Glomerular endothelial cell (primary cell): ENCODE measurements at places on chromosomes 1 and 21.
A peak's percentile ranks its signal among the peaks of the same experiment; 100 is the strongest.

GRCh38 chr21:24994717-24995116, 612.6 kb downstream of the MRPL39 start:
- DNase-seq: no peak

GRCh38 chr1:38266197-38266520, 219.6 kb upstream of the POU3F1 start:
- DNase-seq: no peak

GRCh38 chr1:150233359-150234308, 2.3 kb downstream of the ANP32E start:
- no peak for DNase-seq

- DNase-seq: no peak
Measured at GRCh38 chr1:34263406-34263805, 86.7 kb downstream of the C1orf94 start.

DNA sequence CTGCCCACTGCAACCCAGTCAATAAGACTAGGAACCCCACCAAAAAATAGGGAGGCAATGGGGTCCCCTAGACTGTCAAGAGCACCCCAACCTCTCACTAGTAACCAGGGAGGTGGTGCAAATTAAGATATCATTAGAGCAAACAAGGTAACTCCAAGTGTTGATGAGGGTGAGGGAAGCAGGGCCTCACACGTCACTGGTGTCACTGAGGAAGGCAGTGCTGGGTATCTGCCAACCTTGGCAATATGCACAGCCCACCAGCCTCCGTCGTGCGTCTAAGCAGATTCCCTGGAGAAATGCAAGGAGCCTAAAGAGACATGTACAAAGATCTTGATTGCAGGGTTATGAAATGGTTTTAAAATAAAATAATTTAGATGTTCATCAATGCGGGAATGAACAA, 3.8 kb downstream of the UBASH3A start:
- DNase-seq: no peak

GRCh38 chr1:209675565-209676154, 448 bp downstream of the G0S2 start:
- DNase-seq: no peak

GRCh38 chr1:226816576-226816975, 53.8 kb upstream of the PSEN2 start:
- DNase-seq: no peak

GRCh38 chr1:88774151-88774556, 90.1 kb downstream of the PKN2 start:
- no peak for DNase-seq

GRCh38 chr1:145843031-145843430, 2.4 kb upstream of the NUDT17 start:
- no peak for DNase-seq

- DNase-seq: no peak
Measured at GRCh38 chr21:42632771-42633690, 20.4 kb upstream of the PDE9A start.

GRCh38 chr1:21586222-21586621, 77.0 kb downstream of the ALPL start:
- no peak for DNase-seq

- no peak for DNase-seq
Measured at GRCh38 chr1:78836726-78837125, 169.8 kb downstream of the ADGRL4 start.

DNA sequence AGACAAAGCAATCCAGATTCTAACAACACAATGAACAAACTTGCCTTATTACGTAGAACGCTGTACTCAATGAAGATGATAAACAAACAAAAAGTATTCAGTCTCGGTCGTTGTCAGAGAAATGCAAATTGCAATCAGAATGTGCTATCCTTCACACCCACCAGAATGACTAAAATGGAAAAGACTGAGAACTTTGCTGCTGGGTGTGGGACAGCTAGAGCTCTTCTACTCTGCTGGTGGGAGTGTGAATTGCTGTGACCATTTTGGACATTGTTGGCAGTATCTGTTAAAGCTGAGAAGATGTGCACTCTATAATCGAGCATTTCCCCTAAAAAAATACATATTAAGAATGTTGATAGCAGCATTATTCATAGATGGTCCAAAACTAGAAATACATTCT, 111.4 kb downstream of the PEX14 start:
- DNase-seq: no peak

GRCh38 chr21:42735061-42735460, 81.6 kb downstream of the PDE9A start:
- no peak for DNase-seq

- DNase-seq: no peak
Measured at GRCh38 chr21:25515484-25516405, 91.5 kb downstream of the MRPL39 start.

GRCh38 chr1:66383168-66383567, 150.8 kb upstream of the SGIP1 start:
- DNase-seq: no peak

- no peak for DNase-seq
Measured at GRCh38 chr1:75133750-75134646, at the start of gene LHX8. TSS of gene LHX8 (plus strand) at chr1:75134388. CDS start at chr1:75136615, 2,227 bp downstream.

DNA sequence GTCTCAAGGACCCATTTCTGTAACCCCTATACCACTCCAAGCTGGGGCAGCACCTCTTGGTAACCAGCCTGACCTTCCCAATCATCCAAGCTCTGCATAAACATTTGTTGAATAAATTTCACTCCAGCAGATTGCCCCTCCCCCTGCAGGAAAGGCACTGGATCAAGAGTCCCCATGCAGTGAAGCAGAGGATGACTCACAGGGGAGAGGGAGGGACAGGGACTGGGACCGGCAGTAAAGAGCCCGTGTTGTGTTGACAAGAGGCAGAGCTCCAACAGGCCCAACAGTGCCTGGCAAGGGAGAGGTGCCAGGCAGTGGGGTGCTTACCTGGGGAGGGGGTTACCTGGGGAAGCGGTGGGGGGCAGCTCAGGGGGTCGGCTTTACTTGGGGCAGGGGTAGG, 32.3 kb downstream of the SLC9A1 start:
- peak; percentile 34 for DNase-seq

DNA sequence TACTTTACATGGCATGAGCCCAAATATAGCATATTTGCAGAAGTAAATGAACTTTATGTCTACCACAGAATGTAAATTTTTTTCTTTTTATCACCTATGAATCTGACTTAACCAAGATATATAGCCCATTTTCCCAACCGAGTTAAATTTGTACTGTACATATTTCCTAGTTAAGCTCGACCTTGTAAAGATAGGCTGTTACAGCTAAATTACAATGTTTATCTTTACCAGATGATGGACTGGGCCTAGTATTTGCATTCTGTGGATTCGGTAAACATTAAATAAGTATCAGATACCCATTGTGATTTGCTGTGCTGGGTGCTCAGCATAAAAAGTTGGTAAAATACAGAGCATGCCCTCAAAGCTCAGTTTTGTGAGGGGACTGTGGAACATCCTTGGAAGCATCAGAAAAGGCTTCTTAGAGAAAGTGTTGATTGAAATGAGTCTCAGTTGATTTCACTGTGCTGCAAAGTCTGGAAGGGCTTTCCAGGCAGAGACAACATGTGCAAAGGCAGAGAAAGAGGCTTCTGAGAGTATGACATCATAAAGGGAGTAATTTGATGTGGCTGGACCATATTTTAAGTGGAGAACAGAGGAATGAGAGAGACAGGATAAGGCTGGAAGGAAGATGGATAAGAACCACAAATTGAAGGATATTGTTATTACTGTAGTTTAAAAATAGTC, 27.4 kb downstream of the MORC3 start:
- no peak for DNase-seq

DNA sequence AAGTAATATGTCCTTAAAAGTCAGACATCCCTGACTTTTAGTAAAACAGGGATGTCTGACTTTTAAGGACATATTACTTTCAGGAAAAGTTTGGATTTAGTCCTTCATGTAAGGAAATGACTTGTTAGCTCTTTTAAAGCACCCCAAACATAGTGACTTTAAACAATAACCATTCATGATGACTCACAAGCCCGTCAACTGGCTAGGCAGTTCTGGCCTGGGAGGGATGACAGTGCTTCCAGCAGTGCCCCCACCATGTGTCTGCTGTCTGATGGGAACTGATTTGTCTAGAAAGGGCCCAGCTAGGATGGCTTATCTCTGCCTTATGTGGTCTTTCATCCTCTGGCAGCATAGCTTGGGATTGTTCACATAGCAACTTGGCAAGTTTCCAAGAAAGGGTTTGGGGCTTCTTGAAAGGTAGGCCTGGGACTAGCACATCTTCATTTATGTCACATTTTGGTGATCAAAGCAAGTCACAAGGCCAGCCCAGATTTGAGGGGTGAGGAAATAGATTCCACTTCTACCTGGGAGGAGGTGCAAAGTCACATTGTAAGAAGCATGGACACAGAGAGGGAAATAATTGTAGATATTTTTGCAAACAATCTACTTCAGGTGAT, 143.5 kb downstream of the C1orf94 start:
- no peak for DNase-seq

- no peak for DNase-seq
Measured at GRCh38 chr1:13543451-13544220, 29.8 kb upstream of the LRRC38 start.

DNA sequence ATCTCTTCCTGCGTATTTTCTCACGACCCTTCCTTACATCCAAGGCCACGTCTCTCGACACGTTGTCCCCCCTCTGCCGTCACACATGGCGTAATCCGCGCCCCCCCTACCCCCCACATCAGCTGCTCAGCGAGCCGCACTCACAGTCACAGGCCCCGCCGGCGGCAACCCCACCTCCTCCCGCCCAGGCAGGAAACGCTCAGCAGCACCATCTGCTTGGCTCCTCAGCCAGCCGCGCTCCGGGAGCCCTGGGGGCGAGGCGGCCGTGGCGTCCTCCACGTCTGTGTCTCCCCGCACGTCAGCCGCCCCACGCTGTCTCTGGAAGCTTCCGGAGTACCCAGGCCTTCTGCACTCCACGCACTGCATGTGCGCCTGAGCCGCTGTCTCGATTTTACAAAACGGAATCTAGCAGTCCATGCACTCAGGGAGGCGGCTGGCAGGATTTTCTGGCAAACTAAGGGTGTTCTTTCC, 64.6 kb downstream of the SIK1 start:
- no peak for DNase-seq

DNA sequence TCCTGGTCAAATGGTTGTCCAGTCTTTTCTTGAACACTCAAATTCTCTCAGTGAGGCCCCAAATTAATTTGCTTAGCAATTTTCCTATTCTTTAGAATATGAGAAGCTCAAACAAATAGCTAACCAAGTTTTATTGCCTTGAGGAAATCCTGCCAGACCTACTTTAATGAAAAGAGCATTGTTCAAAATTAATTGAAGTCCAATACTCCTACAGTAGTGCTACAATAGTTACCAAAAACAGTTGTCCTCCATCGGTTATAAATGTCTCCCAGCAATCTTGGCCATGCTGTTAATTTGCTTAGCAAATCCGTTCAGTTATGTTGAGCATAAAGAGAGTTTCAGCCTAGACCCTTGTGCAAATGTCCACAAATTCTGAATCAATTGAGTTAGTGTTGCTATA, 112.9 kb downstream of the MAB21L3 start:
- DNase-seq: no peak

DNA sequence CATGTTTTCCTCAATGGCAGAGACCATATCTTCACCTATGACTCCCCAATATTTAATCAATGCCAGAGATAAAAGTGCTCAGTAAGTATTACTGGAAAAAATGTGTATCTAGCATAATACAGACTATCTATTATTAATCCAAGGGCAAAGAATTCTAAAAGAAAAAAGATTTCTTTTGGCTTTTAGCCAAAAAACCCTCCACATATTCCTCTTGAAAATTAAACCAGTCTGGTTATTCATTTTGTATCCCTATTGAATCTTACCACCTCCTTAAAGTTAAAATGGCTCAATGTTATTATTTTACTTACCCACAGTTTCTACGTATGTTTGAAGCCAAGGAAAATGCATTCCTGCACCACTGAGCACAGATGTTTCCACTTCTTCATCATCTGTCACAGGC, 1.6 kb downstream of the TAF1A start:
- DNase-seq: no peak

DNA sequence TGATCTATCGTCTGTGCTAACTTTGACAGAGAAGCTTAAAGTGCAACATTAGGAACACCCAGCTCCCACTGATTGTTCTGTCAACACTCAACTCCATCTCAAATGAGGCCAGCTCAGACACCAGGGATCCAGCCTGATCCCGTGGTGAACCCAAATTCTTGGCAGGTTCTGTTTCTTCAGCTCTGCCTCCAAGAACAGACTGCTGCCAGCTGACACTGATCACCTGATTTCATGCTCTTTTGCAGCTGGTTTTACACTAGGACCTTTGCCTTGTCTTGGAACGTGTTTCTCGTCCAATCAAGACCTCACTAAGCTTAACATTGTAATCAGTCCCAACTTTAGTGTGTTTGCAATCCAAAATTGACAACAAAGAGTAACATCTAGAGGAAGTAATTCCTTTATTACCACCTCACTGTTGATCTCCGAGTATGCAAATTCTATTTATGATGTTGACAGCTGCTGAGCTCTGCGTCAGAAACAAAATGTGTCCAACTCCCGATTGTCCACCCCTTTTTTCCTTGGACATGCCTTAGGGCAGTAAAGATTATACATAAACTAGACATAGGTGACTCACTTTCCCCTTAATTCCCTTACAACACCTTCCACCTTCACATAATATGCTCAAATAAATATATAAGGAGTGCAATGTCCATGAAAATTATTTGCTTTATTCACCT, 1.6 kb upstream of the HYI start:
- DNase-seq: no peak

GRCh38 chr21:45481977-45482898, 60.0 kb downstream of the SLC19A1 start:
- no peak for DNase-seq
